Stimulated activated CD4-positive, alpha-beta T cell treated with anti-CD3 and anti-CD28 coated beads, Interleukin-12 subunit alpha, Interleukin-12 subunit beta, amount 100 ng/mL, for 4 hours (primary cell): ENCODE measurements at places on chromosomes 16 and 17.

DNA sequence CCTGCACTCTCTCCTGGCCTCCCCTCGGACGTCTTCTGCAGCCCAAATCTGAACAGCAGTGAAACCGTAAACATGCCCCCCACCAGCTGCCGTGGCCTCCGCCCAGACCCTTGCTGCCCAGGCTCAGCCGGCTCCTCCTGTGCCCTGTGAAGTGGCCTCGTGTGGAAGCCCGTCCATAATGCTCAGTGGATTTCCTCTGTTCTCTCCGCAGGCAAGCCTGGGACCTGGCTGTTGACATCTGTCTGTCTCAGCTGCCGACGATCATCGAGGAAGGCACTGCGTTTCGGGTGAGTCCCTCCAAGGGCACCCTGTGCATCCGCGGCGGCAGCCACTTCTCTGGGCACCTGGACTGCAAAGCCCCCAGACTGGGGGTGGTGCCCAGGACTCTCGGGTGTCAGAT is 153.9 kb upstream of the CHMP6 start:
- no peak for DNase-seq

- no peak for DNase-seq
Measured at GRCh38 chr16:66758086-66758485, 6.7 kb upstream of the DYNC1LI2 start.

GRCh38 chr16:87161822-87162676 is 155.1 kb downstream of the C16orf95 start:
- DNase-seq: no peak

GRCh38 chr16:30482366-30482765 is 9.8 kb downstream of the ITGAL start:
- DNase-seq: no peak

DNA sequence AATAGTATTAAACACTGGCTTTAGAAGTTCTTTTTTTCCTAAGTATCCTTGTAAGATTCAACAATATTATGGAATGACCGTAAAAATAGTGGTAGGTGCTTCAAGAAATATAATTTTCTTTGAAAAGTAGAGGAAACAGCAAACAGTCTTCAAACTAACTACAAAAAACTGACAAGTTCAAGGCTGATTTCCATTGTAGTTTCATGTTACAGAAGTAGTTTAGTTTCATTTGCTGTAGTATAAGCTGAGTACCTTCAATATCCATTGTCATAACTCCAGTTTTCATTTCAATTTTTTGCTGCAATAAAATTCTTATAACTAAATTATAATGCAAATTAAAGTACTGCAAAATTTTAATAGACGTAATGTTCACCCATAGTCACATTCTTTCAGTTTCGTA is 19.3 kb downstream of the PHKB start:
- no peak for DNase-seq

- DNase-seq: peak; percentile 21
Measured at GRCh38 chr17:82592767-82593589, 55.3 kb downstream of the WDR45B start.

DNA sequence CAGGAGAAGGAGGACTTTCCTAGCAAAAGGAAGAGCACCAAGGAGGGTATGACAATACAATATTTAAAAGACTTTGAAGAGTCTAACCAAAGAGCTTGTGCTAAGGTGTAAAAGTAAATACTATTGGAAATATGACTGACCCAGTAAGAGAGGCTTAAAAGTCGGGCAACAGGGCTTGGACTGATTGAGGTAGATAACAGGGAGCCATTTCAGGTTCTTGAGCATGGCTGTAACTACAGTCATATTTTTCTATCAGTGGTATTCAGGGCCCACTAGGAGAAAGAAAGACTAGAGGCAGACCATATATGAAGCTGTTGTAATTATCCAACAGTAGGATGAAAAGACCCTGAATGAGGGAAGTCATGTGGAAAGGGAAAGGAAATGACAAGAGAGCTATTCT is 62.3 kb downstream of the SMURF2 start:
- DNase-seq: no peak

- no peak for DNase-seq
Measured at GRCh38 chr16:9151597-9151996, 60.2 kb downstream of the HAPSTR1 start.

- DNase-seq: no peak
Measured at GRCh38 chr17:33551075-33551474, 258.0 kb upstream of the ASIC2 start.

GRCh38 chr17:27446569-27447301 is 9.5 kb upstream of the KSR1 start:
- no peak for DNase-seq

- no peak for DNase-seq
Measured at GRCh38 chr16:14350626-14351025, 279.4 kb downstream of the PARN start.

- no peak for DNase-seq
Measured at GRCh38 chr16:54921206-54921824, 9.3 kb upstream of the IRX5 start.

- no peak for DNase-seq
Measured at GRCh38 chr16:2992383-2993081, 12.3 kb upstream of the PKMYT1 start.

DNA sequence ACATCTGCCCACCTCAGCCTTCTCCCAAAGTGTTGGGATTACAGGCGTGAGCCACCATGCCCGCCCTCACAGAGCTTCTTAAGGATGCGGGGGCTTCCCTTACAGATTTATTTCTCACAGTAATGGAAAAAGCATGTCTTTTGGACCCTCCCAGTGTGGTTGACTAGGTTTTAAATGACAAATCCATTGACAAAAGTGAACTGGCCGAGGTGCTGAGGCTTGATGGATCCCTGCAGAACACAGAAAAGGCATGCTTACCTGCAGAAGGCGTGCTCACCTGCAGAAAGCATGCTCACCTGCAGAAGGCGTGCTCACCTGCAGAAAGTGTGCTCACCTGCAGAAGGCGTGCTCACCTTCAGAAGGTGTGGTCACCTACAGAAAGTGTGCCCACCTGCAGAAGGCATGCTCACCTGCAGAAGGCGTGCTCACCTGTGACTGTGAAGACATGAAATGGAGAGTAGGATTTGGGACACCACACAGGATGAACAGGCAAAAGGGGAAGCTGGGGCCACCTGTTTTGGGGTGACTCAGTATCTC is 15.1 kb upstream of the BBS2 start:
- no peak for DNase-seq

DNA sequence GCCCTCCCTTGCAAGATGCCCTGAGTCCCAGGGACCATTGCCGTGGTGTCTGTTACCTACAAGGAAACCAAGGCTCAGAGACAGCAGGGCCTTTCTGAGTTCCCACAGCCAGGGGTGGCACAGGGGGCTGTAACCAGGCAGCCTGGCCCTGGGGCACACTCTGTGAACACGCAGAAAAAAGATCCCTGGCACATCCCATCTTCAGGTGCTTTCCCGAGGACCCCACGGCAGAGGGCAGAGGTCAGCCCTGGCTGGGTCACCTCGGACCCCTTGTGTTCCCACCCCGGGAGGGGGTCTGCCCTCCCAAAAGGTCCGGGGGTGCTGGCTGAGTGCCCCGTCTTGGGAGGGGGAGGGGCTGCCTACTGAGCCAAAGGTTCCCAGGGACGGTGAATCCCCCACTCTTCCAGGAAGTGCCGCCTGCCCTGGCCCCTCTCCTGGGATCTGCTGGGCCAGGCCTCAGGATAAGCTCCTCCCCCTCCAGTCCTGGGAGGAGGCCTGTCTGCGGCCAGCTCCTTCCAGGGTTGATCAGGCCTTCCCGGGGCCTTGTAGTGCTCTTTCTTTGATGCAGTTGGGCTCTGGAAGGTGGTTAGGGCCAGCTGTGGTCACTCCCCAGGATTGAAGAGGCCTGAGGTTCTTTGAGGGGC is 8.1 kb downstream of the GLIS2 start:
- no peak for DNase-seq

DNA sequence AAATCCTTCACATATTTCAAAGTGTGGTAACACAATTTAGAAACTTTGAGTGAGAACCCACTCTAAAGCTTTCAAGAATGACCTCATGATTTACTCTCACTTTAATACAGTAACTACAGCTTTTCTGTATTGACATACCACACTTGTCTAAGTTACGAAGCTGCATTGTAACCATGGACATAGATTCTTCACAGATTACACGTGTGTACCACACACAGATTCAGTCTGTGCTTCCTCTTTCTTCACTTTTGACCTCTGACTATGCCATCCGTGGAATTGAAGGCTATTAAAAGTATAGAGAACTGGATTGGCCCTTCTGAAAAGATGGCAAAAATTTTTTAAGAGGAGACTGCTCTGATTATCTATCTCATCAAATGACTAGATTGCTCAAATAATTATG is 172.7 kb downstream of the TANC2 start:
- no peak for DNase-seq

DNA sequence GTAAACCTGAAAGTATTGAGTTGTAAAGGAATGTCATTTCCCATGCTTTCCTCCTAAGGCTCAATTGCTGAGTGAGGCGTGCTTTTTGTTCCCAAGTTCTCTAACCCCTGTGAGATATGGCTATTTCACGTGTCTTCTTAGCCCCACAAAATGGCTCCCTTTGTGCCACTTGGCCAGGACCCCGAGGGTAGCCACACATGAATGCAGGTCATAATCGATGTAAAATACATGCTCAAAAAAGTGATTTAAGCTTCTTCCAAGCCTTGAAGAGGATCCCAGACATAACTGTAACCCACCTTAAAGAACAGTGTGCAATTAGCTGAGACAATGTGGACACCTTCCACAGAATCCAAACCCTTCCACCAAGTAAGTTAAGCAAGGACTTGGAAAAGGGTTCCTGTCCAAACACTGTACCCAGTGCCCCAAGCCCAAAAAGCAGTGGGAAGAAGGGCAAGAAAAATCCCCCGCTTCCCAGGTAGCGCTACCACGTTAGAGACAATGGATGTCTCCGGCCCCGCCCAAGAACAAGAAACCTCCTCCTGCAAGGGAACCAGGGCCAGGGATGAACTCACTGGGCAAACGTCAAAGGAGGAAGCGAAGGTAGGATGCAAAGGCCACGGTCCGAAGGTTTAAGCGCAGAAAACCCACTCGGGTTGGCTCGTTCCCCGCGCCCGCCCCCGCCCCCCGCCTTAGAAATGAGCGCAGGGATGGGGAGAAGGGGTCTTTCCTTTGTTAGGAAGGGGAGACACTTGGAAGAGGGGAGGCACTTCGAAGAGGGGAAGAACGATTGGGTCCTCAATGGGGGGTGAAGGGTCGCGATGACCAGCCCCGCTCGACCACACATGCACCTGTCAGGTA is 1.2 kb downstream of the JPT1 start:
- no peak for DNase-seq

DNA sequence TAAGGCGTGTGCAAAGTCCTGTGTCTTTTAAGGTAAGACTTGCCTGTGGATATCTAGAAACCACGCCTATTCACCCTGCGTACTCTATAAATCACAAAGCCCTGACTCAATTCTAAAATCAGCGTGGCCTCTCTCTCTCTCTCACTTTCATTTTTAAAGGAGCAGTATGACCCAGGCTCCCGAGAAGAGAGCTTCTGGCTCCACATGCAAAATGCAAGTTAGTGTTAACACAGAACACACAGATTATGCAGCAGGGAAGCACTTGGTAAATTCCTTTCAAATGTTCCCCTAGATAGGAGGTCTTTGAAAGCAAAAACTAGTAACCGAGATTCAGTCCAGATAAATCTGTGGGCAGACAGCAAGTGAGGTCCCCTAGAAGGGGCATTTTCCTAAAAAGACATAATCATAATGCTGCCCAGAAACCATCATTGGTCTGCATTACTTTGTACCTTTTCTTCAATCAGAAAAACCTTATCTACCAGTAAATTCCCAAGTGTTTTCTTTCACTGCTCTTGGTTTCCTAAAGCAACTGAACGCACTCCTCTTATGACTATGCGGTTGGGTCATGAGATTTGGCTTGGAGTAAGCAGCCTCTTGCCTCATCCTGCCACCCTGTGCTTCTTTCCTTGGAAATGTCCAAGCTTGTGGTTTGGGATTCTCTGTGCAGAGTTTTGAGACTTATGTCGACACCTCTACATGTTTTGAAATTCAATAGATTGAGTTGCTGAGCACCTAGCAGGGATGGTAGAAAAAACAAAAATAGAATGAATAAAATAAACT is 31.7 kb upstream of the KCNJ2 start:
- DNase-seq: no peak

- DNase-seq: no peak
Measured at GRCh38 chr17:1683459-1683858, 1.2 kb downstream of the PRPF8 start.

DNA sequence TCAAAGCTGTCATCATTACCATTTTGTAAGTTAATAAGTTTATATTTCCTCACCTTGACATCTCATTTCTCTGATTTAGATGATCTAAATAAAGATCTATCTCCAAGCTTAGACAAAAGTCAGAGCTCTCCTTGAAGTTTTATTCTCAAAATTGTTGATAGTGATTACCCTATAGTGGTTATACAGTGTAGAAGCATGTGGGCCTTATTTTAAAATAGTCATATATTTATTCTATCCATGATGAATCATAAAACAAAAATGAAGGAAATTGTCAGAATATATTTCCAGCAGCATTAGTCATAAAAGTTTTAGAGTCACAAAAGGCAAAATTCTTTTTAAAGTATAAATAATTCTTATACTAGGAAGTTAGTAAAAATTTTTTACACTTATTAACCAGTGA is 49.0 kb downstream of the RHOT1 start:
- no peak for DNase-seq

DNA sequence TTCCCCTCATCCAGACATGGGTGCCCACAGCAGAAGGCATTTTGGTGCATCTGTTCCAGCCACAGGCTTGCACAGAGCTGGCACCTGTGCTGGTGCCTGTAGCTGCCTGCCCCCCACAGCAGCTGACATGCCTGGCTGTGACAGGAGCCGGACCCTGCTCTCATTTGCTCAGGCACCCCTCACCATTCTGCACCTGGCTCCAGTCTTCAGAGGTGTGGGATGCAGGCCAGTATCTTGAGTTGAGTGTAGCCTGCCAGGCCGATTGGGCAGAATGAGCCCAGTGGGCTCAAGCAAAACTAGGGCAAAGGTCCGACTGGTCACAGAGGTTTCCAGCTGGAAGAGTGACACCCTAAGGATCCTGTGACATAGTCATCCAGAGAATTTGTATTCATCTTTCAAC is 887.7 kb downstream of the CDH11 start:
- DNase-seq: no peak

- DNase-seq: peak; percentile 15
Measured at GRCh38 chr16:50884066-50884860, 142.4 kb downstream of the CYLD start.

- DNase-seq: no peak
Measured at GRCh38 chr17:14621826-14622614, 321.1 kb downstream of the HS3ST3B1 start.

- no peak for DNase-seq
Measured at GRCh38 chr16:23303685-23304084, 1.6 kb downstream of the SCNN1B start.

DNA sequence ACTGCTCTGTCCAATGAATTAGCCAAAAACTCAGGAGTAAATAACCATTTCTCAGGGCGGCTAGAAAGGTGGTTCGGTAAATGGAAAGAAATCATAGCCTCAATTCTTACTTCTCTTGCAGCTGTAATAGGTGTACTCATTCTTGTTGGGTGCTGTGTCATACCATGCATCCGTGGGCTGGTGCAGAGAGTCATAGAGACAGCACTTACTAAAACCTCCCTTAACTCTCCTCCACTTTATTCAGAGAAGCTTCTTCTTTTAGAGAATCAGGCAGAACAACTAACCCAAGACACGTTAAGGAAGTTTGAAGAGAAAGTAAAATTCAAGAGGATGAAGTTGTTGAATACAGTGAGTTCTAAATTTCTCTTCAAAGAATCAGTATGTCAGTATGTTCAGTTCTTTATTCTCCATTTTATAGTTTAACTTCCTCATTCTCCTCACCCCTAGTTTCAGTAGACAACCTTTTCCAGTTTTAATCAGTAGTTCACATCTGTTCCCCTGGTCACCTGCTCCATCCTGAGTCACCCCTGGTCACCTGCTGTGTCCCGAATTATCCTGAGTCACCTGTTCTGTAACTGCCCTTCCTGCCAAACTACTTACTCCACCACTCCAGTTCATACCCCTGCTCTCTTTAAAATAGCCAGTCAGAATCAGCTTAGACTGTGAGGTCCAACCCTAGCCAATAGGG is 85.9 kb downstream of the EMP2 start:
- no peak for DNase-seq
